ENCODE measurements at places on chromosomes 6 and 20.

- no peak for DNase-seq
Observed at GRCh38 chr6:71011871-71012371, 55.1 kb upstream of the B3GAT2 start.

DNA sequence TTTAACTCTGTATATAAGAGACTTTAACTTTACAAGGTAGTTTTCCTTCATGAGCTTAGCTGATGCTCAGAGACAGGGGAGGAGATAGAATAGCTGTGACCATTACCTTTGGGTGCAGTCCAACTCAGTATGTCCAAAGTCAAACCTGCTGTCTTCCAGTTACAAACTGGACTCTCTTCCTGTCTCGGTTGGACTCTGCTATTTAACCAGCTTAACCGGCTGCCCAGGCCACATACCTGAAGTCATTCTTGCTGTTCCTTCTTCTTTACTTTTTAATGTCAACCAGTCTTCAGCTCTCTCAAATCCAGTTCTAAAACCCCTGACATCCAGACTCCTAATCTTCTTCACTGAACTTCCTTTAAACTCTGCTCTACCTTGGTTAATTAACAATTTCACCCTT, 138.3 kb upstream of the TSHZ2 start:
- no peak for DNase-seq

- peak; percentile 30 for DNase-seq
Observed at GRCh38 chr6:143232849-143233248, 172.2 kb downstream of the AIG1 start.

DNA sequence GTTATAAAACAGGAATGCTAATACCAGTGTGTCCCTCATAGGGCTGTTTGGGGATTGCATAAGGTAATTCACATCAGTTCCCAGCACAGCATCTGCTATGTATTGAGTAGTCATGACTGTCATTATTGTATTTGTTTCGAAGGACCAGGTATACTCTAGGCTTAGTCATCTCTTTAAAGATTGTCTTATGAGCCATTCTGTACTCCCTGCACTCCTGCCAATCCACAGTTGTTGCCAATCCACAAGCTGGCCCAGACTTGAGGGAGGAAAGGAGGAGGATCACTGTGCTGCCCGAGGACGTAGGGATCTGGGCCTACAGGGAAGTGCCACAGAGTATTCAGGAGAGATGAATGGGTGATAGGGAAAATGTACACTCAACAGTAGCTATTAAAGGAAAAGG, 113.0 kb upstream of the TIAM2 start:
- DNase-seq, result no peak

DNA sequence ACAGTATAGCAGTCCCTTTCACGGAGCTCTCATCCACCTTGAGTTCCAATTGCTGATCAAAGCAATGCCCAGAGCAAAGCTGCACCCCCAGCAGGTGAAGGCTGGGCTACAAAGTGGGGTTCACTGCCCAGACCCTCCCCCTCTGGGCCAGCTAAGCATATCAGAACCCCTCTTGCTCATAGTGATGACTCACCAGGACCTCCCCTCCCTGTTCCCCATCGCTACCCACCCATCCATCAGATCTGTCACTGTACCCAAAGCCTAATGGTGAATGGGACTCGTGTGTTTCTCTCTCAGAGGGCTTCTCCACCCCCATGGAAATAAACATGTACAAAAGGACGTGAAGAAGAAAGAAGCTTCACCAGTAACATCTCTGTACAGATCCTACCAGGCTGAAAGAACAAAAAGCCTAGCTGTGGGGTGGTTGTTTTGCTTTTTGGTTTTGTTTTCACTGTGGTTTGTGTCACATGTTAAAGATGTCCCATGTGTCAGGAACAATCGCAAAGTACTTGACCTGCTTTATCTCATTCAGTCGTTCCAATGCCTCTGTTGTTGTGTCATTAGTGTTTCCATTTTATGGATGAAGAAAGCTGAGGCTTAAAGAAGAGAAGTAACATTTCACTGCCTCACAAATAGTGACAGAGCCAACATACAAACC, 518.5 kb downstream of the CD83 start:
- DNase-seq, result no peak

DNA sequence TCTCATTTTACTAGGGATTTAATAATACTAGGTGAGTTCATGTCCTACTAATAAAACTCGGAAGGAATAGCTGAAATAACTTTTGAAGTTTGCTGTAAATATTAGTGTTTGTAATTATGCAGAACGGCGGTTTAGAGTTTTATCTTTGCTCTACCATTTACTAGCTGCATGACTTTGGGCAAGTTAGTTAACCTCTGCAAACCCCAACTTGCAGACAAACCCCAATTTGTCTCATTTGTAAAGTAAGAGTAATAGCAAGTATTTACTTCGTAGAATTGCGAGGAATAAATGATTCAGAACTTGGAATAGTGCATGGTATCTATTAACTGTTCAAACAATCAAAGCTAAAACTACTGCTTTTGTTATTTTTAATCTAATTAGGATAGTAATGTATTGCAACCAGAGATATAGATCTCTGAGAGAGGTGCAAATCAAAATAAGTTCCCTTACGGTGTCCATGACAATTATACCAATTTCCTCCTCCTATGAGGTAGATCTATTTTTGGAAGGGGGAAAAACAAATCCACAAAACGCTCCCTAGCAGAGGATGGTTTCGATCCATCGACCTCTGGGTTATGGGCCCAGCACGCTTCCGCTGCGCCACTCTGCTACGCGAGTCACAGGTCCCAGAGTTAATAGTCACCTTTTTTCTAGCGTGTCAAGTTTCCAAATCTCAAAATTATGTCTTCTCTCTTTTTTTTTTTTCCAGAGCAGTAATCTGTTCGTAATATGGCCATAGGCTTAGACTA, 35.1 kb upstream of the BTN3A2 start:
- DNase-seq, result no peak

DNA sequence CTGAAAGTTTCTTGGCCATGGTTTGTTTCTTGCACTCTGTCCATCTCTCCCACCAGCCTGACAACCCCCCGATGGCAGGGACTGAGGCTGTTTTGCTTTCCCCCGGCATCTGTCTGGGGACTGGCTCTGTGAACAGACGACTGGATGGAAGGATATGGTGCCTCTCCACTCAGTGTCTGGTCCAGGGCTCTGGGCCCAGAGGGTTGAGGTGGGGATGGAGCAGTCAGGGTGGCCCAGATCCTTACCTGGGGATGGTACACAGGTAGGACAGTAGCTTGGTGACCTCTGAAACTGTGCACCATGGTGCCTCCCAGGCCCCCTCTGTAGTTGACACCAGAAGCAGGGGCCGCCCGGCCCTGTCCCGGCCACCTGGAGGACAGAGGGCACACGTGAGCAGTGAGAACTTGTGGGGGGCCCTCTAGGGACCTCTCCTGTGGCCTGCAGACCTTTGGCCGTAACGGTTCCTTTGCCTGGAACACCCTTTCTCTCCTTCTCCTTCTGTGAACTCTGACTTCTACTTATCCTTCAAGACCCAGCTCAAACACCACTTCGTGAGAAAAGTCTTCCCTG, 29.5 kb downstream of the KIAA1755 start:
- DNase-seq, result no peak

DNA sequence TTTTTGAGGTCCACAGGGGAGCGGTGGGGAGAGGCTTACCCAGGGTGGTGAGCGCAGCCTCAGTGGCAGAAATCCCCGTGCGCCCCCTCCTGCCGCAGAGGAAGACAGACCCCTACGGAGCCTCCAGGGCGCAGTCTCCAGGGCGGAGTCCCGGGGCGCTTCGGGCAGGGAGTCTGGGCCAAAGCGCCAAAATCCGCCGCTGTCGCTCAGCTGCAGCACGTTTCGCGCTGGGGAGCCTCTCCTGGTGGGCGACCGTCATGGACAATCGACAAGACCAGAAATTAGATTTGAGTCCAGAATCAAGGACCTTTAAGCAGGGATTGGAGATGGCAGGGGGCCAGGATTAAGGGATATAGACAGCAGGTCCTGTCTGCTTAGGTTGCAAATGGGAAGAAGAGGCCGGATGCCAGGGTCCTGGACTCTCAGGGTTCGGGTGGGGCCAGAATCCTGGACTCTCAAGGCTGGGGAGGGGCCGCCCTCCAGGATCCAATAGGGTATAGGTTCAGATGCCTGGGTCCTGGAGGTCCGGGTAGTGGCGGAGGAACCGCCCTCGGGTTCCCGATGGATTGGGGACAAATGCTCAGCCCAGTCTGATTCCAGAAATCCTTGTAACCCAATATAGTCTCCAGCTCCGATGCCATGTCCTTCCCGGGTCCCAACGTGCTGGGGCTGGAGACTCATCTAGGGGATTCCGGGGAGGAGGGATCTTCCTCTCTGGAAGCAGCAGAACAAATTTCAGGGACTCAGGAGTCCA, 7.9 kb upstream of the HLA-E start:
- DNase-seq, result no peak

DNA sequence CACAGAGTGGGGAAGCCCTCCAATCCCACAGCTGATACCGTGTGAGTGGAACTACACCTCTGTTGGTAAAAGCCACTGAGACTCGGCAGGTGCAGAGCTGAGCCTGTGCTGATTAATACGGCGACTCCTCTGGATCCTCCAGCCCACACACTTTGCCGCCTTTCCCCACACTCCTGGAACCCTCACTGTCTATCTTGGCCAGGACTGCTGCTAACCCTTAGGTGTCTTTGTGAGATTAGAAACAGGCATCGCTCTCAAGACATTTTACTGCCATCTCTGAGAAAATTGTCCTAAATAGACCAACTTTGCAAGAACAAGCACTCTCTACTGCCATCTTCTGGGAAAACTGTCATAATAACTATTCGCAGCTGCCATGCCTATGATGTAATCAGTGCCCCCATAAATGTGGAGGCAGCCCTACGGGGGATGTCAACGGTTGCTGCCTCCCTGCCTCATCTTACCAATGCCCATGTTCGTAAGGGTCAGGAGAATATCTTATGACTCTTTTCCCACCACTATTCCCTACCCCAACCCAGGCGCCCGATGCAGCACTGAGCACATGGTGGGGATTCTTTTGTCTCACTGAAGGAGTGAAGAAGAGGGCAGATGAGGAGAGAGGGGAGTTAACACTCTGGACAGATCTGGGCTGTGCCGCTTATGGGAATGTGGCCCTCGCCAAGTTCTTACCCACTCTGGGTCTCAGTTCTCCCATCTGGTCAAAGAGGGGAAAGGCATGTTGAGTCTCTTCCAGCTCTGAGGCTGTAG, 26.1 kb upstream of the KCNB1 start:
- DNase-seq, result peak; percentile 49

- DNase-seq, result peak; percentile 26
Observed at GRCh38 chr6:114096561-114097172, 125.7 kb upstream of the HDAC2 start.

- no peak for DNase-seq
Observed at GRCh38 chr20:48630342-48631075, 197.3 kb downstream of the PREX1 start.

DNA sequence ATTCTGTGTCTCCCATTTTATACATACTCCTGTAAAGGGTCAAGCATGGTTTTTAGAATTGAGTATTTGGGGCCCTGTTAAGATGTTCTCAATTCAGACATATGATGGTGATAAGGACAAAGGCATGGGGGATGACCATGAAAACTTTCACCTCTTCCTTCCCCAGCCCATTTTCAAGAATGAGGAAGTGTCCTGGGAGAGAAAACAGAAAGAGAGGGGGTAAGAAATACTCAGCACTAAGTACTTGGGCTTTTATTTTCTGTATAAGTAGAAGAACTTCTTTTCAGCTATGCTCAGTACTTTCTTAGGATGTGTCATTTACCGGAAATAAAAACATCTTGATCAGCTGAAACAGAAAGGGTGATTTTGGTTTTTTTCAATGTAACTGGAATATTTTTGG, 10.9 kb upstream of the MBOAT1 start:
- no peak for DNase-seq

DNA sequence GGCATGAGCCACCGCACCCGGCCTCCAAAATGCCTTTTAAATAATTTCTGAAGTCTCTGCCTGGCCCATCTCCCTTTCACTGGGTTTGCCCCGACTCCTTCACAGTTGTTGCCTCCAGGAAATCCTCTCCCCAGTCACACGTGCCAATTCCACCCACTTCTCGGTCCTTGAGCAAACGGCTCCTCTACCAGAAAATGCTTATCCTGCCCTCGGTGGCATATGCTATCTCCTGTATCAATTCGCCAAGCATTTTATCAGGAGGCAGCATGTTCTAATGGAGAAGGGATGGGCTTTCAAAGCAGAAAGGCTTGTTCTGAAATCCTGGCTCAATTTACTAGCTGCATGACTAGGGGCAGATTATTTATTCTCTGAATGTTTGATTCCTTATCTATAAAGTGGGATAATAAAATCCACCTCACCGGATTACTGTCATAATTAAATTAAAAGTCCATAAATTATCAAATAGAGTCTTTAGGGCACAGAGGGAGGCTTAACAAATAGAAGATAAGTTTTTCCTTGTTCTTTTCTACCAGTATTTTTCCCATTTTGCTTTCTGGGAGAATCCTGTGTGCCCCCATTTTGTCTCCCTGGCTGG, 66.3 kb downstream of the PPP1R3G start:
- no peak for DNase-seq

- no peak for DNase-seq
Observed at GRCh38 chr6:106064142-106064541, 22.0 kb upstream of the PRDM1 start.

DNA sequence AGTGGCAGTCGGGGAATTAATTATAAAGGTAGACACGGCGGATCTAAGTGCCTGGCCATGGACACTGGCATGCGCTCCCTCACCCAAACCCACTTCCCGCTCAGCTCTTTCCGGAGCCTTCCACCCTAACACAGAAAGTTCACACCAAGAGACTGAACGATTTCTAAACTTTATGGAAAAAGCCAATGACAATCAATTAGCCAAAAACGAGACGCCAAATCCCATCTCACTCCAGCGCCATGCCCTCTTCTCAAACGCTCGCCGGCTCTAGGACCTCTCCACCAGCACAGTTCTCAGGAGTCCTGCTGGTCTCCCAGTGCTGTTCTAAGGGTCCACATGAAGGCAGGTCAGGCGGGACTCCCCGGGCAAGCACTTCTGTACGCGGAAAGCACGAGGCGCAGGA, 641 bp downstream of the SF3B5 start:
- DNase-seq, result no peak

DNA sequence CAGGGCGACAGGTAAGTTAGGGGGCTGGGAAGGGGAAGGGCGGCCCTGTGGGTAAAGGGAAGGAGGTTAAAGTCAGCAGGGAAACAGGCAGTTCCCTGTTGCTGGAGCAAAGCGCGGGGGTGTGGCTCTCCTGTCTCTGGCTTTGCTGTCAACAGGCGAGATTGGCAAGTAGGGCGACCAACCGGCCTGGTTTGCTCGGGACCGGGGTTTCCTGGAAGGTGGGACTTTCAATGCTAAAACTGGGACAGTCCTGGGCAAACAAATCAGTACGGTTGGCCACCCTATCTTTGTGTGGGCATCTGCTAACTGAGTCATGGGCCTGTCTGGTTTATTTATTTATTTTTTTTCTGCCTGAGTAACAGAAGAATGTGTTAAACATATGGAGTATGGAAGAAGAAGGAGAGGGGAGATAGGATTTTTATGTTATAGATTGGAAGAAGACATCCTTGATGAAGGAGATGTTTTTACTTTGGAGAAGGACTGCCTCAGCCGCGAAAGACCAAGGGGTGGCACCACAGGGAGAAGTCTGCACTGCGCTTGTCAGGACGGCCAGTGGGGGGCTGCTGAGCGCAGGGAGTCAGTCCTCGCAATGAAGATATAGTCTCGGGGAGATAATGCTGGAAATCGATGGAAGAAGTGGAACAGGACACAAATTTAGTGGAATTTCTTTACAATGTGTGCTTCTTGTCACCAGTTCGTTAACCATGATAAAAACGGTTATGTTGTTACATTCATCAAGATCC, 43.4 kb upstream of the ESR1 start:
- DNase-seq, result peak; percentile 59

Measured in SHP77 treated with DMSO at 0.1 percent for 48 hours (cell line).